ENCODE measurements at places on chromosomes 4 and X. TPM values are rescaled to one million over a fixed set of nuclear protein-coding genes. Genes with fewer than 3 reads are reported as not detected.

DNA sequence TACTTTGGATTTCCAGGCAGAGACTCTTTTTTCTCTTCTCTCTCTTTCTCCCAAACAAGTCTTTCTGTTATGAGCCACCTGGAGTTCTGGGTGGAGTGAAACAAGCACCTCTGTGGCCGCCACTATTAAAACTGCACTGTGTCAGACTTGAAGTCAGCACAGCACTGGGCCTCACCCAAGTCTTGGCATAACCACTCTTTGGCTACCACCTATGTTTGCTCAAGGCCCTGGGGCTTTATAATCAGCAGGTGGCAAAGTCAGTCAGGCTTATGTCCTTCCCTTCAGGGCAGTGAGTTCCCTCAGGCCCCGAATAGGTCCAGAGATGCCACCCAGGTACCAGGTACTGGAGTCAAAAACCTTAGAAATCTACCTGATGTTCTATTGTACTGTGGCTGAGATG lies 52.4 kb downstream of the ITIH6 start:
- DNase-seq = no peak

BTC gene
- 0.49 TPM for total RNA-seq

DNA sequence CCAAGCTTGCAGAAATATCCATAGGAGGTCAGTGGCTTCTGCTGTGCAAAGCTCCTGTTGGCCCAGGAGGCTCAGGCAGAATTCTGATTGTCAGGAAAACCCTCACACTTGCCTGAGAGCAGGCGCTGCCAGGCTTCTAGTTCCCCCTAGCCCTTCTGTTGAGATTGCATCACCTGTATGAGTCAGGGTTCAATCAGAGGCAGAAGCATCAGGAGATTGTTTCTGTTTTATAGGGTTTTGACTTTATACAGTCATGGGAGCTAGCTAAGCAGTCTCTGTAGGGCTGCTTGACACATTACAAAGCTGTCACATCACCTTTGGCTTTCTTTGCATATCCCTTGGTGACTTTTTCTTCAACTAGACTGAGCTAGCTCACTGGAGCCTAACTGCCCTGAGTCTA lies 27.8 kb downstream of the DIPK2B start:
- DNase-seq = no peak

CHIC1 gene
- total RNA-seq = 13.9 TPM

- no peak for DNase-seq
These were observed 29.6 kb downstream of the PDK3 start for GRCh38 chrX:24494647-24495075.

- DNase-seq = no peak
These were observed 43.9 kb upstream of the SFRP2 start for GRCh38 chr4:153832720-153833287.

DNA sequence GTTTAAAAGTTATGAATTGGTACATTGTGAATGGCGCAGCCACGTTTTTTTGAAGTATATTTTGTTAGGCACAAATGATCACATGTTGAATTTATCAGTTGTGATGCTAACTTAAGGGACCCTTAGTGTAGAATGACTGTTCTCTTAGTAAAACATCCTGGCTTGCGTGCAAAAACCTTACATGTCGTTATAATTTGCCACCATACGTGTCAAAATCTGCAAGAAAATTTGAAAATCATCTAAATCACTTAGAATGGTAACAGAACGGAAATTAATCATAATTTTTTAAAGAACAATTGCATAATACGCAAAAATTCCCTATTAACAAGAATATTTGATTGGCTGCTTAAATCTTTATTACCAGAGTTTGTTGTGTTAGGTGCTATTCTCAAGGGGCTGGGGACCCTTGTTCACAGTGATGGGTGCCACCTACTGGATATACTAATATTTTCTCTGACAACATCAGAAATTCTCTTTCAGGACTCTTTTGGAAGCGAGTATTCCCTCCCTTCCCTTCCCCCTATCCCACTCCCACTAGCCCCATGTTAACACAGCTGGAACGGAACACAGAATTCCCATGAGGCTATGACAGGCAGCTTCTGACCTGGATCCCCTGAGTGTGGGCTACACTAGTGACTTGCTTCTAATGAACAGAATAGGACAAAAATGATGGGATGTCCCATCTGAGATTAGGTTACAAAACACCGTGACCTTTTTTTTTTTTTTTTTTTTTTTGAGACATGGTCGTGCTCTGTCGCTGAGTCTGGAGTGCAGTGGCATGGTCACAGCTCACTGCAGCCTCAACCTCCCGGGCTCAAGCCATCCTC lies 71.8 kb downstream of the SUPT20HL2 start:
- DNase-seq = no peak

- DNase-seq = no peak
These were observed 252.9 kb upstream of the TTC29 start for GRCh38 chr4:147198411-147199051.

ZNF711 gene
- 11.4 TPM for total RNA-seq

RHOXF2B gene
- total RNA-seq = not detected

DNA sequence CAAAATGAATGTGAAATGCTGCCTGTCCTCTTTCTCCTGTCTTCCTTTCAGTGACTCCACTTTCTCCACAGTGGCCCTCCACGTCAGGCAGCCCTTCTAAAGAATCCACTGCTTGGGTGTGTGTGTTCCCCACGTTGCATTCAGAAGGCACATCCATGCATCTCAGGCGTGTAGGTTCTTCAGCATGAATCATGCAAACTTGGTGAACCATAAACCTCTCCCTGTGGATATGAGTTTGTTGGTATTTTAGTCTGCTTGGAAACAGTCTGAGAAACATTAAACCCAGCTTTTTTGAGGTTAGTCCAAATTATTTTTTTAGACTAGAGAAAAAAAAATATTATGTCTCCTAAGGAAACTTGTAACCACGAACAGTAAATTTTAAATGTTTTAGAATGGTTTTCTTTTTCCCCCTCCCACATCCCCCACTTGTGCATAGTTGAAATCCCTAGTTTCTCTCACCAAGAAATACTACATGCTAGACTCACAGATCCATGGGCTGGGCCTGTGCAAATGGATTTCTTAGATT lies 251.6 kb downstream of the CBR4 start:
- no peak for DNase-seq

- no peak for DNase-seq
These were observed 8.2 kb upstream of the TRAM1L1 start for GRCh38 chr4:117093571-117093970.

DNA sequence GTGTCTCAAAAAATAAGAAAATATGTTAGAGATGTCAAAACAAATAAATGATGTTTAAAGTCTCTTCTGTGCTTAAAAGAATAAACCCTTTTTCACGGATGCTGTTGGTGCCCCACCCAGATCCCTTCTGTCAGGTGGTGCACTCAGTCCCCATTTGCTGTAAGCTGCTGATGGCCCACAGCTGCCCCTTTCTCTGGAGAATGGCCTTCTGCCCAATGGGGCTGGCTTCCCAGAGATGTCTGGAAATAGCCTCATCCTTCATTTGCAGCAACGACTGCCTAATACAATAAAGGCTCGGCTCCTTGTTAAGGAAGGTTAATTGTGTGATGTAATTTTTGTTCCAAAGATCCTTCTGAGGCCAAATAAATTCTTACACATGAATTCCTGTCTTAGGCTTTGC lies 31.8 kb downstream of the ETNPPL start:
- DNase-seq = no peak

CDX4 gene
- not detected for total RNA-seq
